ENCODE measurements at places on chromosomes 7 and 10.
A peak's percentile ranks its signal among the peaks of the same experiment; 100 is the strongest.

DNA sequence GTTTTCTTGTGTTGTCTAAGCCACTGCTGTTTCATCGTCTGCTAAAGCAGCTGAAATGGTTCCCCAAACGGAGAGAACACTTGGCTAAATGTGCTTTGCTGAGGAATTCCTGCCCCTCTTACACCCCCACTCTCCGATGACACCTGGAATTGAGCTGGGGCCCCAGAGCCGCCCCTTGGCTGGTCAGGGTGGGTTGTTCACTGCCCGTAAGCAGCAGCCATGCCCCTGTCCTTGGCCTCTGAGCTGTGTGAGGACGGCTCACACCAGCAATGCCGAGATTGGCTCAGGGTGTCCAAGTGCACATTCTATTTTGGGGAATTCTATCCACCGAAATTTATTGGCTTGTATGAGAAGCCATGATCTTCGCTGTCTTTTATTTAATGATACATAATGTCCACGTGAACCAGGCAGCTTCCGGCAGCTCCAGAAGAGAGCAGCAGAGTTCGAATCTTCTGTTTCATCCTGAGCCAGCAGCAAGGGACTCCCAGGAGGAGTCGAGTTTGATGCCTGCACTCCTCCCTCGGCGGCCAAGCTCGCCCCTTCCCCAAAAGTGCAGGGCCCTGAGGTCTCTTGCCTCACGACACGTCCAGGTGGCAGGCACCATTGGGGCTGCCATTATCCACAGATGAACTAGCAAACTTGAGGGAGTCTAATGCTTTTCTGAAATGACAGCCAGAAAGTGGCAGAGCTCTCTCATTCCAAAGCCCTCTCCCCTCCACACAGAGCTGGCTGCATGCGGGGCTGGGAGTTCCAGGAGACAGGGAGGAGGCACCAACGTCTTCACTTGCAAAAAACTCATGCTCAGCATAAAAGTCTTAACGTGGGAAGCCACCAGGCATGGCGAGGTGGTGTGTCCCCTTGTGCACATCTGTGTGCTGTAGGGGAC is 114.0 kb downstream of the WDR37 start:
- DNase-seq = no peak

- DNase-seq = no peak
These were observed 88.8 kb downstream of the SEMA3C start for GRCh38 chr7:80830010-80830409.

DNA sequence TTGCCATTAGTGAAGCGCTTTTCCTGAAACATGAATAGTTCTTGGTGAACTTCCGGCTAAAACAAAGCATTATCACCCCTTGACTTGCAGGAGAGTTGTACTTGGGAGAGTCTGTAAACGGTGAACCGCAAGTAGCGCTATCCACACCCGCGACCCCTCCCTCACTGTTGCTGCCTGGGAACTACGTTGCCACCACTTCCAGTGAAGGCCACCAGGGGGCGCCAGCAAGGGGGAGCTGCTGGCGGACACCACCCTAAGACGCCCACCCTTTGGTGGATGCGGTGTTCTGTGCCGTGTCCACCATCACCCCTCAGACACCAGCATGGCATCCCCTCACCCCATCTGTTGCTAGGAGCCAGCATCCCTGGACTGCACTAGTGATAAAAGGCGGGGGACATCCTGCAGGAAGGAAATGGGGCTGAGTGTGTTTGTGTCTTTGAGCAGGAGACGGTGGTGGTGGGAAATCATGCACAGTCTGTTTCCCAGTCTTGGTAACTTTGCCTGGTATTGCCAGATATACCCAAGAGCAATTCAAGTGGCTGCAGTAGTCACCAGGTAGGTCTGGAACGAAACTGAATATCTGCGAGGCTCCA is 298.2 kb downstream of the FRMD4A start:
- DNase-seq = peak; percentile 26

- peak; percentile 48 for DNase-seq
These were observed 209.2 kb downstream of the AGMO start for GRCh38 chr7:15352421-15353206.

DNA sequence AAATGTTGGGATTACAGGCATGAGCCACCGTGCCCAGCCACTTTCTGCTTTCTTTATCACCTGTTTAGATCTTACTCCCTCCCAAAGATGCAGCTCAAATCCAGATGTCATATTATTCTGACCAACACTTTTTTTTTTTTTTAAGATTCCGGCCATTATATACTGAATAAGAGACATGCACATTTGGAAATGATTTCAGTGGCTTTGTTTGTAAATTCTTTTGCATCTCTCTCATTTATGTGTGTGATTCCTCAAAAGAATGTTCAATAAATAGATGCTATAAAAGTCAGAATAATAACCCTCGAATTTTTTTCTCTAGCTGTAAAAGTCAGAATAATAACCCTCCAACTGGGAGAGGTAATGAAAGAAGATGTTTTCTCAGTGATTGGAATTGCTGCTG is 25.4 kb downstream of the HECW1 start:
- DNase-seq = no peak

DNA sequence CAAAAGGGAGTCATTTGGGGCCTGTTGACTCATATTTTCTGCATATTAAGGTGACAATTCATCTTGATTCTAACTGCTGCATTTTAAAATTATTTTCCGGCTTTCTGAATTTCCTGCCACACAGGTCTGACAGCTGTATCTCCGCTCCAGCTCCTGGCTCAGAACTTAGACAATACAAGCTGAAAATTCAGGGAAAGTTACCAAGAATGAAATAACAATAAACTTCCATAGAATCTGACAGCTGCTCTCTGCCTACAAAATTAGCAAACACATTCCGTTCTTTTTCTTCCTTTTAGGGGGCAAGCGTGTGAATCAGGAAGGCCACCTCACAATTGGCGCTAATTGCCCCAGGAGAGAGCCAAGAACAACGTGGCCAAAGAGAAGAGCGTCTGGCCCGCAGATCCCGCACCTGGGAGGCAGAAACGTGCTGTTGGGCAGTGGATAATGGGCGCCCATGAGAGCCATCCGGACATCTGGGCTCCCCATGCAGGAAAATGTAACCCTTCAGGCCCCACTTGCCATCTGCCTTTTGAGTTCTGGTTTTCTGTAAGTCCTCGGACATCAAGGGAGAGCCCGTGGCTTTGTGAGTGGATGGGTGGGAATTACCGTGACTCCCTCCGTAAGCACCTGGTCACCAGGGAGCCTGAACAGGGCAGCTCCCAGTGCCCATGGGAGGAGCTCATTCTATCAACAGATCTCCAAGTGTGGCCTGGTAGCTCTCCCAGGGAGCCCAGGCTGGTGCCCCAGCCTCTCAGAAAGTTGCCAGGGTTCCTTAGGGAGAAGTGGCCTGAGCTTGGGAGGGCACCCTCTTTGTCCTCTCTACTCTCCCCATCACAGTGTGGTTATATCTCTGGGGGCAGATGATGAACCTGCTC is 5.0 kb downstream of the CLRN3 start:
- no peak for DNase-seq

- peak; percentile 67 for DNase-seq
These were observed 53.1 kb downstream of the TEX36 start for GRCh38 chr10:125629758-125630376.

DNA sequence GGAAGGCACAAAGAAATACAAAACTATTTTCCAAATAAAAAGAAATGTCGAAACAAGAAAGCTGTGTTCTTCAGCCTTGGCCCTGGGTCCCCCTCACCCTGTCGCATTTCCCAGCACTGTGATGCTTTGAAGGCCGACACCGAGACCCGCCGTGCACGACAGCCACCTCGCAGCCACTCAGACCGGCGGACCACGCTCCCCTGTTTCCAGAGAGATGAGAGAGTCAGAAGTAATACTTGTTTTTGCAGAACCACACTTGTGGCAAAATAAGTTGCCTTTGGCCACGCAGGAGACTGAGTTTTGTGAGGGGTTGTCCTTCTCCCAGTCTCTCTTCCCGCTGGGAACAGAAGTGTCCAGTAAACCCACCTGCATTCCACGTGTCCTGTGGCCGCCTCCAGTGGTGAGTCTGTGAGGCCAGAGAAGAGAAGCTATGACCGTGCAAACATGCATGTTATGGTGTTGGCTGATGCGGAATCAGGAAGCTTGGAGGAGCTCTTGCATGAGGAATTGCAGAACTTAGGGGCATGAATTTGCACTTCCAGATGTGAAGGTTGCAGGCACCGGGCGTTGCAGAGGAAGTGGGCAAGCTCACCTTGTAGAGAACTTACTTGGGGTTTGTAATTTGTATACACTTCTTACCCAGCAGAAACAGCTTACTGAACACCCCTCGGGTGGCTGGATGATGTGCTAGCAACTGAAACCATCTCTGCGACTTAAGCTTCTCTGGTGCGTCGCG is 194.5 kb downstream of the EBF3 start:
- no peak for DNase-seq

DNA sequence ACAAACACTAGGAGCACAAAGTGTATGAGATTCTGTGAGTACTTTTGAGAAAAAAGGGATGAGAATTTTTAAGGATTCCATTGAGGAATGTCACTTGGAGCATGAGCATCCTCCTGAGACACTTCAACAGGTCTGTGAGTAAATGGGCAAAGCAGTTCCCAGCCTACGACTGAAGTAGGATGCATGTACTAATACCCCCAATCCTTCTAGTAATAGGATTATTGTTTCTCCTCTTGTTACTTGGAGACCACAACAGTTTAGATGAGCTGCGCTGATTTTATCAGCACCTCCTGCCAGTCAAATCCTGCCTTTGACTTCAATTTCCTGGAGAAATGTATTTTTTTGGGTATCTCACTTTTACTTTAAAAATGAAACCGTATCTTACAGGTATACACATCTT is 820 bp downstream of the BBS9 start:
- DNase-seq = peak; percentile 26

GRCh38 chr7:24924375-24924774 is 55.6 kb downstream of the OSBPL3 start:
- DNase-seq = no peak

DNA sequence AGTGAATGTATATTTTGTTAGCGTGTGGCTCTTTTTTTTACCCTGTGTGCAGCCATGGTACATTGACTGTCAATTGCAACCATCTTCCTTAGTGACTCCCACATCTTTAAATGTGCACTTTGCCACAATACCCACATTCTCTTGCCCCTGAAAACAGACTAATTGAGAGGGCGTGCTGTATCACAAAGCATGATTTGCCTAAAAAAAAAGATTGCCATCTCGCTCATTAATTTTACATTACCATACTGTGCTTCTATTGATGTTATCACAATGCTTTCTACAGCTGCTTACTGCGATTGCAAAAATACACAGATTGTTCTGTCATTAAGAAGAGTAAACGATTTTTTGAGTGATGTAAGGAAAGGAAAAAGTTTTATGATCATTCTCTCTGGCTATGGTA is 613.1 kb upstream of the NRP1 start:
- no peak for DNase-seq

- DNase-seq = no peak
These were observed 132.4 kb downstream of the SEPTIN14 start for GRCh38 chr7:55730197-55730596.

DNA sequence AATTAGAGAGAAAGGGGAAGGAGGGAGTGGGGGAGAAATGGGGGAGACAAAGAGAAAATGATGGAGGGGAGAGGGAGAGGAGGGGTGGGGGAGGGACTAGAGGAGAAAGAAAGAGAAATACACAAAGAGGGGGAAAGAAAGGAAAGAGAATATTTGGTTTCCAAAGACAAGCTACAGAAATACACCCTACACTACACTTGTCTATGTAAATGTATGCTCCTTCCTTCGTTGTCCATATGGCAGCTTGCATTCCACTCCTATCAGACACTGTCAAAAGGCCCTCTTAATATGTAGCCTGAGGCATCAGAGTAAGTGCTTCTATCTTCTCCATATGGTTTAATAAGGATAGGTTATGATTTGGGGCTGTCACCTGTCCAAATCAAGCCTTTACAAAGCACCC is 92.8 kb upstream of the FEZF1 start:
- no peak for DNase-seq

DNA sequence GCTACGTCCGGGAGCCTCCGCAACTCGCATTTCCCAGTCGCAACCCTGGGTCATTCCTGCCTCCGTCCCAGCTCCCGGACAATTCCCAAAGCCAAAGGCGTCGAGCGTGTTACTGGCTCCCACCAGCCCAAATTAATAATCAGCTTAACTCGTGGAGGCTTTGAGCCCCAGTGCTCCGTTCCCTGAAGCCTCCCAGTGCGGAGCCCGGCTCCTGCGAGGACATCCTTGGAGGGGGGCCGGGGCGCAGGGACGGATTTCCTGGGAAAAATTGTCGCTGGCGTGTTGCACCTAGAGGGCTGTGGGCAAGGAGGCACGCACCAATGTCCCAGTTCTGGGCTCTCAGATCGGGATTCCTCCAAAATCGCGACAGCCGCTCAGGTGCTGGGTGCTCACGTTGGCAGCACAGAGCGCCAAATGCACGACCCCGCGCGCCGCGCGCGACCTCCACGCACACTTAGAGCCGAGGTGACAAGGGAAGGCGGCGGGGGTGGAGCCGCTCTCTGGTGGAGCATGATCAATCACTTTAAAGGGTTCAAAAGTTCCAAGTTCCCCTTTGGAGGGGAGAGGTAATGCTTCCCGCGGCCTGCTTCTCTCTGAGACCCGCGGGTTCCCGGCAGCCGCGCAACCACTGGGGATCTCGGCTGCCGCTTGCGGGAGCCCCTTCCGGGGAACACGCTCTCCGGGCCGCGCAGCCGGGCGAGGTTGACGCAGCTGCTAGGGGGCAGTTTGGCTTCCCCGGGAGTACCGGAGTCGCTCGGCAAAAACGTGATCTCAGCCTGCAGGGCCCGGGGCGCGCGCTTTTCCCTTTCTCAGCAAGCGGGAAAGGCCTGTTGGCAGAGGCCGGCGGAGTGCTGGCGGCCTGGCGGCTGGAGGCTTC is 25.5 kb downstream of the SKIDA1 start:
- no peak for DNase-seq

DNA sequence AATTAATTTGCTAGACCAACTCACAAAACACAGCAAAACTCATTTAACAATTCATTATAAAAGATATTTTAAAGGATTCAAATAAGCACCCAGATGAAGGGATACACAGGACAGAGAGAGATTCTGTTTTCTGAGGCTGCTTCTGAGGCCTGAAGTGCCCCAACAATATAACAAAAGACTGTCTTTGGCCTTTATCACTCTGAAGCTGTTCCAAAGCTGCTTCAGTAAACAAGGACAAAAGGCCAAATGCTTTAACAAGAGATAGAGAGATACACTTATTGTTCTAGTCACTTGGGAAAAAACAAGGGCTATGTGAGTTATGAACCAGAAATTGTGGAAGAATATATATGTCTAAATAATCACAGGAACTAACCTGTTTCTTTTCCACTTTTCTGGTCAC is 223.7 kb downstream of the CXCL12 start:
- DNase-seq = no peak

- no peak for DNase-seq
These were observed 2.3 kb upstream of the VENTX start for GRCh38 chr10:133235265-133235855.

GRCh38 chr10:97664282-97664850 is 22.7 kb downstream of the AVPI1 start:
- no peak for DNase-seq

- DNase-seq = peak; percentile 100
These were observed 35.5 kb downstream of the SEMA3C start for GRCh38 chr7:80883154-80884025.

GRCh38 chr10:97328646-97329453 is 5.7 kb downstream of the FRAT2 start:
- no peak for DNase-seq

- no peak for DNase-seq
These were observed 64.6 kb downstream of the VOPP1 start for GRCh38 chr7:55507743-55508142.

GRCh38 chr10:62462461-62462860 is 88.3 kb downstream of the ZNF365 start:
- no peak for DNase-seq

- no peak for DNase-seq
These were observed 313.4 kb upstream of the C7orf33 start for GRCh38 chr7:148277042-148277660.
